ENCODE measurements at places on chromosomes 11 and 22.

DNA sequence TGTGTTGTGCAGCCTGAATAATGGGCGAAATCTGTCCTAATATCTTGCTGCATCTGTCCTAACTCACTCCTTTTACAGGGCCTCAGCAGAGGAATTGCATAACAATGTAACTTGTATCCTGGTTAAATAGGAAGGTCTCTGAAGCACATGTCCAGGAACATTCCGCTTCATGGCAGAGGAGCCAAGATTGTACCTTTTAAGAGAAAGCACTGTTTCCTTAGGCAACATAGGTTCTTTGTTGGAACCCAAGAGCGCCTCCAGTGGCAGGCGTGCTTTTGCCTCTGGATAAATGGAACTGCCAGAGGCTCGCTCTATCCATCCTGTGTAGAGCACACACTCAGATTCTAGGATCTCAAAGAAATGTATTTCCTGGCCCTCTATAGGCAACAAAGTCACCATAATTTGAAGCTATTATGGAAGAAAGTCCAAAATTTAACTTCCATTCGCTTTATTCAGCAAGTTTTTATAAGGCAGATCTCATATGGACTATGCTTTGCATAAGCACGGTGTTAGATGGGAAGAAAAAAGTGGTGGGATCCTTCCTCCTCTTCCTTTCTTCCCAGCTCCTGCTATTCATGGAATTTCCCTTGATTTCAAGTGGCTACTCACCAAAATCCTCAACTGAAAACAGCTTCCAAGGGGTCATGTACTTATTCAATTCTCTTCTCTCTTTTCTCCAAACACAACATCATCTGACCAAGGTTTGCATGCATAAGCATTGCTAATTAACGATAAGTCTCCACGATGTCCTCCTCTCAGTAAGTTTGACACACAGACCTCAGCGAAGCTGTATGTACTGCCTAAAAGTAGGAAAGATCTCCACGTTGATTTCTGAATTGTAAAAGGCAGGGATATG is at the start of gene BLID:
BLID (minus strand) TSS at position 692 of the 856 bp plus-strand sequence; CDS start at position 399, 293 bp downstream.
- no peak for DNase-seq

DNA sequence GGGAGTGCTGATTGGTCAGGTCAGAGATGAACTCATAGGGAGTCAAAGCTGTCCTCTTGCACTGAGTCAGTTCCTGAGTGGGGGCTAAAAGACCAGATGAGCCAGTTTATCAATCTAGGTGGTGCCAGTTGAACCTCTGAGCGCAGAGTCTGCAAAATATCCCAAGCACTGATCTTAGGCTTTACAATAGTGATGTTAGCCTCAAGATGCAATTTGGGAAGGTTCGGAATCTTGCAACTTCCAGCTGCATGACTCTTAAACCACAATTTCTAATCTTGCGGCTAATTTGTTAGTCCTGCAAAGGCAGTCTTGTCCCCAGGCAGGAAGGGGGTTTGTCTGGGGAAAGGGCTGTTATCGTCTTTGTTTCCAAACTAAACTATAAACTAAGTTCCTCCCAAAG is 92.3 kb upstream of the PARVA start:
- DNase-seq: no peak

DNA sequence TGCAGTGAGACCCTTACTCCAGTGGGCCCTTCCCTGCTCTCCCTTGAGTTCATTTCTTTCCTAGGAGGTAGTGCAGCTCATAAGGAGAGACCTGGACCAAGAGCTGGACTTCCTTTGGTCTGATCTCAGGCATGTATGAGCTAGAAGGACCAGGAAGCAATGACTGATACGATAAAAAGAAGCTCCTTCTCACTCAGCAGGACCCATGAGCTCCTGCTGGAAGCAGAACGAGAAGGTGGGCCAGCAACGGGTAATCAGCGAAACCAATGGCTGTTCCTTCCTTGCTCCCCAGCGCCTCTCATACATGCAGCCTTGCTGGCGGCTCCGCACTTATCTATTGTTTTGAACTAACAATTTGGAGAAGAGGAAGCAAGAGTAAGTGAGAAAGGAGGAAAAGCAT is 56.8 kb downstream of the RPUSD4 start:
- no peak for DNase-seq

GRCh38 chr11:13771151-13771550 is 102.7 kb downstream of the FAR1 start:
- no peak for DNase-seq

GRCh38 chr11:42251984-42252383 is 792.5 kb upstream of the LRRC4C start:
- no peak for DNase-seq
